ENCODE measurements at places on chromosomes 12 and 14.
A peak's percentile ranks its signal among the peaks of the same experiment; 100 is the strongest.

DNA sequence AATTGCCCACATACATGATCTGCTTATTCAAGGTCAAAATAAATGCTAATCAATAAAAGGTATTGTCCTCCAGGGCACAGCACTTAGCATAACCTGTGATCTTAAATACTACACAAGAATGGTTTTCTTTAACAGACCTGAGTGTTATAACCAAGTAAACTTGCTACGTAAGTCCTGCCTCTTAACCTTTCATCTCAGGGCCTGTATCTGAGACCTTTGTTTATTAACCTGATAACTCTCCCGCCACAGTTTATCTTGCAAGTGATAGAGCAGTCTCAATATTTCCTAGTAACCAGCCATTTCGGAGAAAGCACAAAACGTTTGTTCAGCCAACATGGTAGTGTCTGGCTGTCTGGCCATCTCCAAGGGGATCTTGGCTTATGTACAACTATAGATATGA is 88.4 kb downstream of the DUSP6 start:
- no peak for DNase-seq

GRCh38 chr12:101839324-101840283 is 8.8 kb upstream of the GNPTAB start:
- no peak for DNase-seq

GRCh38 chr14:68137704-68138619 is 318.4 kb downstream of the RAD51B start:
- peak; percentile 80 for DNase-seq

DNA sequence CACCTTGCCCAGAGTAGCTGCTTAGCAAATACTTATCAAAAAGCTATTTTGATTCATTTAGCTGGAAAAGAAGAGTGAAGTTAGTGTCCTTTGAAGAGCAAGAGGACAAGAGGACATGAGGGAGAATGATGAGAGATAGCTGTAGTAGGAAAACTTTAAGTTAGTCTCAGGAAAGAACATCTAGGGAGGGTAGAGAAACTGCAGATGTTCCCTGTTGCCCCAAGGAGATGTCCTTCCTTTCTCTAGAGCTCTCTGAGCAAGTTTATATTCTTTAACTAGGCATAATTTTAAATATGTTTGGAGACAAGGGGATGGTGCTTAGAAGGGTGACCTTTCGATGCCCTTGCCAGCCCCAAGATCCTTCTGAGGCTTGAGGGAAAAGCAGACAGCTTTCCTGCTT is 529.1 kb upstream of the TBX3 start:
- DNase-seq, result no peak

DNA sequence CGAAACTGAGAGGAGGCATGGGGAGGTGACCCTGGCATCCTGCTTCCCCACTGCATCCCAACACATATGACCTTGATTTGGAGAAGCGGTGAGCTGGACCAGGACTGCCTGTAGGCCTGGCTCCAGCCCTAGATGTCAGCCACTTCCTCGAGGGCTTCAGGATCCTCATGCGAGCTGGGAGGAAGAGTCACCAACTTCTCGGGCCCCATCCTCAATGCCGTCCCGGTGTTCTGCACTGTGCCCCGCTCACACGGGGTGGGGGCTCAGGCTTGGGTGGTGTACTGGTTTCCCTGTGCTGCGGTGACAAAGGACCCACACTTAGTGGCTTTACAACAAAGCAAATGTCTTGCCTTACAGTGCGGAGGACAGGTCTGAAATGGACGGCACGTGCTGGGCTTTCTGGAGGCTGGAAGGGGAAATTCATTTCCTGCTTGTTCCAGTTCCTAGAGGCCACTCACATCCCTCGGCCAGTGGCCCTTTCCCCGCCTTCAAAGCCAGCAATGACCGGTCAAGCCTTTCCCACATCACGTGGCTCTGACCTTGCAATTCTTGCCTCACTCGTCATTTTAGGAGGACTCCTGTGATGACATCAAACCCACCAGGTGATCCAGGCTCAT is 298.1 kb upstream of the RTL1 start:
- DNase-seq, result no peak

- DNase-seq, result peak; percentile 11
Measured at GRCh38 chr14:88986146-88986841, 161.8 kb downstream of the TTC8 start.

GRCh38 chr12:27412047-27412446 is 34.5 kb upstream of the SMCO2 start:
- DNase-seq, result no peak

- DNase-seq, result no peak
Measured at GRCh38 chr14:22202313-22202712, 386.7 kb downstream of the DAD1 start.

GRCh38 chr14:76115010-76115422 is 36.7 kb upstream of the GPATCH2L start:
- no peak for DNase-seq

DNA sequence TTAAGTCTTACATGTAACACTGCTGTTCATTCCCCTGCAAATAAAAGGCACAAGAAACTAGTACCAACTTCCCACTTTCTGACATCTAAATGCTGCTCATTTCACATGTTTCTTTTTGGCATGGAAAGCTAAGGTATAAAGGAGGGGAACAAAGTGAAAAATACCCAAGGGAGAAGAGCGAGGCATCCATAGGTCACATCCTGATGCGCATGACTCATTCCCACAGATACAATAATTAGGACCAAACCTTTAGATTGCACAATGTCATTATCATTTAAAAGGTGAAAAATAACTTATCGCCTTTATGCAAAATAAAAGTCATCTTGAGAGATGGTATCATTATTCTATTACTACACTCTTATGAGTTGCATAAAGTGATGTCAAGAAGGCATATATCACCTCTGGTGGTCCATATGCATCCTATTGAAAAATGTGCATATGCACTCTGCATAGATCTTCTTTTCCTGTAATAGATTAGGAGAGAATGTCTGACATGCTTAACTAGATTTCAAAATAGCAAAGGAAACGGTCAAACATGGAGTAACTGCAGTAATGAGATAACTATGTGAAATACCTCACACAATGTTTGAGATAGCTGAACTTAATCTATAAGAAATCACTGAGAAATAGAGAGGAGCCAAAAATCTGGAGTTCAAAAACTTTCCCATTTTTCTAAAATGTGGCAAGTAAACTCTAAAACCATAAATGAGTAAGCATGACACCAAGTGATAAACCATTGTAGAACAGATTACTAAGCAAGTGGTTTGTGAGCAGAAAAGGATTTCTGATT is 382.5 kb upstream of the TMTC1 start:
- DNase-seq, result no peak

DNA sequence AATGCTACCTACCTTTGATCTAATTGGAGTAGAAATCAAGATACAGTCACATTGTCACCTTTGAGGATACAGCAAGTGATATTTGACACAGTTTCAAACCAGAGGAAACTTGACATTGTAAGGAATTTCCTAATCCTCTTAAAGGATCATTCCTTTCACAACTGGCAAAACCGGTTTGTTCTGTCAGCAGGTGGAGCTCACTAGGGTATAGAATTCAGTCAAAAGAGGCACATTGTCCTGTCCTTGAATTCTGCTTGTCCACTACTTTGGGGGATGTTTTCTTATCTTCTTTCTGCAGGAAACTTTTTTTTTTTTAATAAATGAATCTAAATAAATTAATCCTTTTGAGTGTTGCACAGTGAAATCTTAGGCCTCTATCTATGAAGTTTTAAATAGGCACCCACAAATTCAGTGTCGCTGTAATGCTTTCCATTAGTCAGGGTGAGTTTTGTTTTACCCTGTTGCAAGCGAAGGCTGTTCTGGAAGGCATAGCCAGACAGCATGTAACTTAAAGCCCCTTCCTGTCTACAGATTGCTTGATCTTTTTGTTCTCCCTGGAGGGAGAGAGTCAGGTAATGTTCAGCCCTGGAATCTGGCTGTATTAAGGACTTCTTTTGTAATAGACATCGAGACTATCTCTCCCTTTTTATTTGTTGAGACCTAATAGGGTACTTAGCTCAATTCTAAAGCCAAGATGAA is 285.0 kb upstream of the RGS6 start:
- peak; percentile 78 for DNase-seq

GRCh38 chr12:130521375-130522124 is 183.9 kb downstream of the PIWIL1 start:
- DNase-seq, result no peak

DNA sequence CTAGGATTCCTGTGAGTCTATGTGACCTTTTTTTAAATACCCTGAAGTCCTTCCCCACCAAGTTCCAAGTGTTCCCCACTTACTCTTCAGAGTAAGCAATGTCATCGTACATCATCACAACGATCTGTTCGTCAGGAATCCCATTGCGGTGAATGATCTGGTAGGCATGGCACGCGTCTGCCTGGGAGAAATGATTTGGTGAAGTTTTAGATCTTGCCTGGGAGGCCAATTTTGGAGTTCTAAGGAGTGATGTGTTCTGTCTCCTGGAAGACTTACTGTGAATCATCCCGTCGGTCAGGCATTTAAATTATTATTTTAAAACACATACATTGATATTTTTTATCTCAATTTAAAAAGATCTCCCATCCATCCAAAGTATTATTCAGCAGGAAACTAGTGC is 29.8 kb downstream of the LGMN start:
- no peak for DNase-seq

- DNase-seq, result no peak
Measured at GRCh38 chr12:80677994-80678393, 29.4 kb upstream of the MYF6 start.

DNA sequence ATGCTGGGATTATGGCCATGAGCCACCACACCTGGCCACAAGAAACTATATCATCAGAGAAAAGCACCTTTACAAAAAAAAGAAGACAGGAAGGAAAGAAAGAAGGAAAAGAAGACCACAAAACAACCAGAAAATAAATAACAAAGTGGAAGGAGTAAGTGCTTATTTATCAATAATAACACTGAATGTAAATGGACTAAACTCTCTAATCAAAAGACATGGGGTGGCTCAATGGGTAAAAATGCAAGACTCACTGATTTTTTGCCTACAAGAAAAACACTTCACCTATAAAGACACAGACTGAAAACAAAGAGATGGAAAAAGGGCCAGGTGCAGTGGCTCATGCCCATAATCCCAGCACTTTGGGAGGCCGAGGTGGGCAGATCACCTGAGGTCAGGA is 65.7 kb downstream of the MAPKAPK5 start:
- DNase-seq, result no peak

DNA sequence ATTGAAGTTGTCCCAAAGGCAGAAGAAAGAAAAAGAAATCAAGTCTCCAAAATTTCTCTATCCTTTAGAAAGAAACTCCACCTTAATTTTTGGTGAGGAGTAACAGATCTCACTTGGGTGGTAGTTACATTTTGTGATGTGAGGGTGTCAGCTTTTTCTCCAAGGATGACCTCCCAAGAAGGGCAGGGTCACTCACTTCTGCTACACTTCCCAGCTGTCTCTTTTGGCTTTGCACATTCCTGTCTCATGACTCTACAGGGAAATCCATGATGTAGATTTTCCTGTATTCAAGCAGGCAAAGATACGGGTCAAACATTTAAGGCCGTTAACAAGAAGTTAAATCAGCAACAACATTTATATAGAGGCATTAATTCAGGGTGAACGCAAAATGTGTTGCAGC is 1016.4 kb downstream of the NRXN3 start:
- no peak for DNase-seq

GRCh38 chr14:38257507-38257906 is 1.6 kb upstream of the CLEC14A start:
- no peak for DNase-seq

- DNase-seq, result no peak
Measured at GRCh38 chr12:43348221-43348620, 203.8 kb downstream of the ADAMTS20 start.

- peak; percentile 69 for DNase-seq
Measured at GRCh38 chr14:99663386-99664057, 18.6 kb downstream of the HHIPL1 start.

DNA sequence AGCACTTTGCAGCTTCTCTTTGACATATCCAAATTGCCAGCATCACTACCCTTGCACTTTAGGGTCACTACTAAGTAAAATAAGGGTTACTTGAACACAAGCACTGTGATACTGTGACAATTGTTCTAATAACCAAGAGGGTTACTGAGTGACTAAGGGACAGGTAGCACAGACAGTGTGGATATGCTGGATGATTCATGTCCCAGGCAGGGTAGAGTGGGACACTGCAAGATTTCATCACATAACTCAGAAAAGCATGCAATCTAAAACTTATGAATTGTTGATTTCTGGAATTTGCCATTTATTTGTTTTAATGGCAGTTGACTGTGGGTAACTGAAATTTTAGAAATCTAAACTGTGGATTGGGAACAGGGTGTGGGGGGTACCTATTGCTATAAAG is 218.8 kb downstream of the KITLG start:
- no peak for DNase-seq

GRCh38 chr12:18057051-18057450 is 32.9 kb downstream of the RERGL start:
- no peak for DNase-seq

DNA sequence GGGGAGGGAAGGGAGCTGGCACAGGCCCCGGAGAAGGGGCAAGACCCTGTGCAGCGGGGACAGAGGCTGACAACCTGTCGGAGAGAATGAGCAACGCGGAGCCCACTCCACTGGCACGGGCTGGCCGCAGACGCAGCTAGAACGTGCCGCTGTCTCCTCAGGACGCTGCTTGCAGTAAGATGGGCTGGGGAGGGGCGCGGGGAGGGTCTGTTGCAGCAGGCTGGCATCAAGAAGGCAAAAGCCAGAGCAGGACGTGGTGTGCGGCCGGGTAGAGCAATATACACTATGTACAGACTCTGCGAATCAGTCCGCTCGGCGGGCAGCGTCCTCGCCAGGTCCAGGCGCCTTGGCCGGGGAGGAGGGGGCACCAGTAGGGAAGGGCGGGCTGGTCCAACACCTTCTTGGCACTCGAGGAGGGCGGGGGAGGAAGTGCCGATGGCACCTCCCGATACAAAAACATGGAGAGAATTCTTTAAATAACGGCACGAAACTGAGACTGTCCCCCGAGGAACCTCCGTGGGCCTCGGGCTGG is 19.8 kb downstream of the RAB35 start:
- no peak for DNase-seq

DNA sequence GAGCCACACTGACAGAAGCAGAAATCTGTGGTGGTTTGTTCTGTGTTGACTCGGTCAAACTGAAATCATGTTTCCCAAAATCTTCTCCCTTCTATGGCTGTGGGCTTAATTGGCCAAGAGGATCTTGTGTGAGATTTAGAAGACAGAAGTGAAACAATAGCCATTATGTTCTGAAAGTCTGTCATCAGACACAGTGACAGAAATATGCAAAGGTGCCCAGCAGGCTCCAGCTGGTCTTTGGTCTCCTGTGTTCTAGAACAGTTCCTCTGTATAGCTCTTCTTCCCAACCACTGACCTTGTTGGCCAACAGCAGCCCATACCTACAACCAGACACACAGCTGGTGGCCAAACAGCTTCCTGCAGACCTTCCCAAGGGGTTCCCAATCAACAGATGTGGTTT is 25.0 kb upstream of the COCH start:
- DNase-seq, result no peak

- DNase-seq, result peak; percentile 85
Measured at GRCh38 chr14:93090826-93091555, 24.7 kb downstream of the ITPK1 start.

DNA sequence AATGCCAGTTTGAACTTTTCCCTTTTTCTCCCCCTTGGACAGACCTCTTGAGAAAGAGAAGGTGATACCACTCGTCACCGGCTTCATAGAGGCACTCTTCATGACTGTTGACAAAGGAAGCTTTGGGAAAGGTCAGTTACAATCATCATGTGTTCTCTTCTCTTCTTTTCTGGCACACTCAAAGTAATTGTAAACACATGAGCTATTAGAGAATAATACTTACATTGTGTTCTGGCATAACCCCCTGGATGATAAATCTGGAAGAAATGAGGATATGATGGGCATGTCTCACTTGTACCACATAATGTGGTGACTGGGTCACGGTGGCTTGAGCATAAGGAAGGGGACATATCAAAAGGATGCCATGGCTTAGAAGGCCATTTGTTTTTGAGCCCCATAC is 20.0 kb downstream of the UTP20 start:
- no peak for DNase-seq
